ENCODE measurements at places on chromosomes 1 and 21.

DNA sequence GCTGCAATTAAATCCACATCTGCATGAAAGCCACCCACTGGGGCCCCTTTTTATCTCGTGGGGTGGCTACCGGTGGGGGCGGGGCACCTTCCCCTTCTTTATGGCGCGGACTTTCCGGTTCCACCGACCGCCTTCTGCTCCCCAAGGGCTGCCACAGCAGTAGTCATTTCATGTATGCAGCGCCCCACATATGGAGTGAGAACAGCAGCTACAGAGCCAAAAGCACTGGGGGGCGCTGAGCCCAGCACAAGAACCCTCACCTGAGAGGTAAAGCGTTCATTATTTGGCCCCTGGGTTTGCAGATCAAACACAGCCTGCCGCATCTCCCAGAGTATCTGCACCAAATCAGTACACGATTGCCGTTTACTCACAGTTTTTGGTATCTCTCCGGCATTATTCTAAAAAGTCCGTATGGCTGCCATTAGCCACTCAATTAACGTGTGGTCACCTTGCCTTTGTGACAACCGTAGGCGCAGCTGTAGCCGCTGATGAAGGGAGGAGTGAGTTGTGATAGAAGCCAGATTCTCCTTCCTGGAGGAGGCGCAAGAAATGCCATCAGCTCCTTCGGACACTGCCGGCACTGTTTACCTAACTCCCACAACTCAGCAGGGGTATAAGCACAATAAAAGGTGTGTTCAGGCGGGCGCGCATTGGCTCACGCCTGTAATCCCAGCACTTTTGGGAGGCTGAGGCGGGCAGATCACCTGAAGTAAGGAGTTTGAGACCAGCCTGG lies 30.4 kb upstream of the CR2 start:
- H3K36me3 ChIP-seq = no peaks in the 10 kb centered on the region
- H3K4me1 ChIP-seq = no peaks in the 10 kb centered on the region
- peaks cover 28% of the 10 kb centered on the region for H3K27me3 ChIP-seq
- no peak overlapping the region for H3K27ac ChIP-seq
- H3K4me3 ChIP-seq = no peak overlapping the region
- DNase-seq = no peak

GRCh38 chr1:99565606-99566289 lies 80.2 kb upstream of the PALMD start:
- H3K36me3 ChIP-seq = no peaks in the 10 kb centered on the region
- H3K27ac ChIP-seq = no peak overlapping the region

DNA sequence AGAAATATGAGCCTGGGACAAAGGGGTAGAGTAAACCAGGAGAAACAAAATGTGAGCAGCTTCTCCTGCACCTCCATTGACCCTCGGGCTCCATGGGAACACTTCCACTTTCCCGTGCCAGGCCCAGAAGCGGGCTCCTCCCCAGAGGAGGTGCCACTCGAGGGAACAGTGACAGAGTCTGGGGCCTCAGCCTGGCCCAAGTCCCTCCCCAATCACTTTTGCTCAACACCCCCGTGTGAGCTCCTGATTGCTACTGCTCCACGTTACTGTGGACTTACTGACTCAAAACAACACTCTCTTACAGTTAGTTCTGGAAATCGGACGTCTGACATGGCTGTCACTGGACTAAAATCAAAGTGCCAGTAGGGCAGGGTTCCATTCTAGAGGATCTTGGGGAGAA lies 17.7 kb upstream of the KLHDC7A start:
- H3K4me1 ChIP-seq = no peaks in the 10 kb centered on the region
- H3K27me3 ChIP-seq = no peaks in the 10 kb centered on the region
- DNase-seq = no peak
- no peak overlapping the region for H3K27ac ChIP-seq
- no peak overlapping the region for H3K4me3 ChIP-seq

DNA sequence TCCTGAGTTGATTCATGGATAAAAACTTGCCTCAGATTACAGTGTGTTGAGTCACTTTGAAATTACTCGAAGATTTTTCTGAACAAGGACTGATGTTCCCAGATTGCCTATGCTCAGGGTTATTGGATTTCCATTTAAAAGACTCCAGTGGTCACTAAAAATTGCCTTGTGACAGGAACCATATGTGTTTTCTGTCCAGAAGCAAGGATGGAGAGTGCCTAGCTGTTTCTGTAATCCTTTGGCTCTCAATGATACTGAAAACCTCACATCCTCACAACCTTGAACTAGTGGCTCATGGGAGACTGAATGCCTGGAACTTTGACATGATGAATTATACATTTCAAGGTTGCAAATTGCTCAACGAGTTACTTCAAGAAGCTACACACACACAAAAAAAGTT lies 1271.8 kb downstream of the BRINP3 start:
- H3K4me3 ChIP-seq = no peak overlapping the region
- H3K27me3 ChIP-seq = no peaks in the 10 kb centered on the region
- no peaks in the 10 kb centered on the region for H3K36me3 ChIP-seq
- H3K4me1 ChIP-seq = peaks cover 8% of the 10 kb centered on the region
- peak overlapping the region; percentile 42 for H3K27ac ChIP-seq

DNA sequence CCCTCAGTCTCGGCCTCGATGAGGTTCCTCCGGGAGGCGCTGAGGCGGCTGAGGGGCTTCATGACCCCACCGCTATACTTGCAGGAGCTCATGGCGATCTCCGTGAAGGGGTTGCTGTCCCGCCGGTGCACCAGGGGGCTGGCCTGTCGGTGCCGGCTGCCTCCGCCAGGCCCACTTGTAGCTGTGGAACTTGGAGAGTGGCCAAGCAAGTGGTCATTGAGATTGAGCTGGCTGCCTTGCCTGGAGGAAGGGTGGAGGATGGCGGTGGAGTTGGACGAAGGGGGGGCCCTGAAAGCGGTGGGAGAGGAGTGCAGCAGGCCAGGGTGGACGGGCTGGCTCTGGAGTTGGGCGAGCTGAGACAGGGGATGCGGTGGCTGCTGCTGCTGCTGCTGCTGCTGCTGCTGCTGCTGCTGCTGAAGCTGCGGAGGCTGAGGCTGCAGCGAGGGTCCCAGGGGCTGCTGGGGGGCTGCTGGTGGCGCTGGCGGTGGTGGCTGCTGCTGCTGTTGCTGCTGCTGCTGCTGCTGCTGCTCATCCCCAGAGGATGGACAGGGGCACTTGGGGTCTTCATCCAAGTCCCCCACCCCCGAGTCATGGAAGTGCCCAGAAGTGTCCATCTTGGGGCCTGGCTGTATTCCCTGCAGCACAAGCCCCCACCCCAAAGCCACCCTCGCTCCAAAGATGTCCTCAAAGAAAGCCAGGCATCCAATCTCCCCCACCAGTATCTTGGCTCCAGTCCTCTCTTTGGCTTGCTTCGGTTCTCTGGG lies 548 bp downstream of the KCNN3 start:
- peaks cover 14% of the 10 kb centered on the region for H3K4me1 ChIP-seq
- no peaks in the 10 kb centered on the region for H3K36me3 ChIP-seq
- peaks cover 8% of the 10 kb centered on the region for H3K27me3 ChIP-seq
- DNase-seq = peak; percentile 80

DNA sequence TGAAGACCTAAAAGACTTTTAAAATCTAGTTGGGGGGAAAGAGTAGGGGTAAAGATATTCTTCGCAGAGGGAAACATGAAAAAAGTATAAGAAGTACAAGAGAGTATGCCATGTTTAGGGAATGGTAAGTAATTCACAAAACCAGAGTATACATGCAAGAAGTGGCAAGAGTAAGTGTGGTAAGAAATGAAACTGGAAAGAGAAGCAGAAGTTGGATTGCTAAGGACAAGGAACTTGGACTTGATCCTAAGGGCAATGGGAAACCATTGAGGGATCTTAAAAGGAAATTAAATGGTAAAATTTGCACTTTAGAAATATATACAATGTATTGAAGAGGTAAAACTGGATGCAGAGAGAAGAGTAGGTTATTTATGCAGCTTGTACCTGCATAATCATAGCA lies 9.2 kb upstream of the ZNF644 start:
- no peak for DNase-seq
- H3K27me3 ChIP-seq = no peaks in the 10 kb centered on the region

- H3K27me3 ChIP-seq = peaks cover 28% of the 10 kb centered on the region
- no peak overlapping the region for H3K27ac ChIP-seq
- peak overlapping the region; percentile 44 for H3K4me3 ChIP-seq
- H3K4me1 ChIP-seq = no peaks in the 10 kb centered on the region
- no peaks in the 10 kb centered on the region for H3K36me3 ChIP-seq
- DNase-seq = peak; percentile 72
Measured at GRCh38 chr1:159141584-159142390, 29.6 kb upstream of the CADM3 start.

- H3K27me3 ChIP-seq = no peaks in the 10 kb centered on the region
- no peak for DNase-seq
- no peak overlapping the region for H3K27ac ChIP-seq
- H3K4me3 ChIP-seq = no peak overlapping the region
- peaks cover 12% of the 10 kb centered on the region for H3K4me1 ChIP-seq
Measured at GRCh38 chr1:19689856-19690255, 25.2 kb downstream of the HTR6 start.

DNA sequence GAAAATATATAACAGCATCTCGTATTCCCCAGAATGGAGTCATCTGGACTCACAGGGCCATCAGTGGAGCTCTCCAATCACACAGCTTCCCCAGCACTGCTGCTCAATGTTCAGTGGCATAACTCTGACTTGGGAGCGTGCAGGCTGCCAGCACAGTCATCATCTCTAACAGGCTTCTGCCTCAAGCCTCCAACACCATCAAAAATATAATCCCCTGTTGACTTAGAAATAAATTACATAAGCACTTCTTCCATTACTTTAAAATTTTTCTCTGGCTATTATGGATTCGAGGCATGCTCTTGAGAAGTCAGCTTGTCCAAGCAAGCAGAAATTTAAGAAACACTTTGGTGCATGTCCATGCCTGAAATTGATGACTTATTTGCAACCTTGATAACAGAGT lies 6.2 kb downstream of the DUSP23 start:
- peak overlapping the region; percentile 83 for H3K27ac ChIP-seq
- no peaks in the 10 kb centered on the region for H3K27me3 ChIP-seq
- H3K4me3 ChIP-seq = no peak overlapping the region
- H3K4me1 ChIP-seq = peaks cover 23% of the 10 kb centered on the region
- H3K36me3 ChIP-seq = no peaks in the 10 kb centered on the region

- H3K36me3 ChIP-seq = no peaks in the 10 kb centered on the region
- no peaks in the 10 kb centered on the region for H3K27me3 ChIP-seq
- no peak for DNase-seq
- H3K4me1 ChIP-seq = 0 out of 2 replicates have a peak, but pooled peaks cover 6% of the 10 kb centered on the region
- peak overlapping the region; percentile 77 for H3K4me3 ChIP-seq
- peak overlapping the region; percentile 78 for H3K27ac ChIP-seq
Measured at GRCh38 chr1:151009206-151009587, 948 bp downstream of the PRUNE1 start.

DNA sequence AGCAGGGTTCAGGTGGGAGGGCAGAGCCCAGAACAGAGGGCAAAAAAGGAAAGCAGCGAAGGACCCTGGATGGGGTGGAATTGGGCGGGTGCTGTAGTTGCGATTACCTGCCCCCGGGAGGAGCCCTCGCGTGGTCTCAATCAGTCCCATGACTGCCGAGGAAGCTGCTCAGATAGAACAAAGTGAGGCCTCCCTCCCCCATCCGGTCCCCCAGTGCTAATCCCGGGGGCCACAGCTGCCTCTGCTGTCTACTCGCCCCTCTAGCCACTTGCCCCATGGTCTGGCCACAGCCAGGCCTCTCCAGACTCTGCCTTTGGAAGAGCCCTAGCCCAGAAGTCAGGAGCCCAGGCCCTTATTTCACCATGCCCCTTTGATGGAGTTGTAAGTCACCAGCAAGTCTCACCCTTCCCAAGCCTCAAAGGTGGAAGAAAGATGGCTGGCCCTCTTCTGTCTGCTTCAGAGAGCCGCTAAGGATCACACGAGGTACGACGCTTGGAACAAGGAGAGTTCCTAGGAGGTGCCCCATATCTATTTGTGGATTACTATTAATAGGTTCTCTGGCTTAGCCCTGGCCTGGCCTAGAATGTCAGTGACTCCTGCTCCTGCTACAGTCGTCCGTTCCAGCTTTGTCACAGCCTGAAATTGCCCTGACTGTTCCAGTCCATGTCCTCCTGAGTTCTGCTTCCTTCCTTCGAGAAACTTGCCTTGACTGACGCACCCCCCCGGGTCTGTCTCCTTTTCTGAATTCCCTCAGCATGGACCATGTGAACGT lies 16.4 kb downstream of the ECHDC2 start:
- H3K27me3 ChIP-seq = no peaks in the 10 kb centered on the region
- peak; percentile 88 for DNase-seq
- no peaks in the 10 kb centered on the region for H3K36me3 ChIP-seq
- no peak overlapping the region for H3K27ac ChIP-seq

- H3K36me3 ChIP-seq = no peaks in the 10 kb centered on the region
- DNase-seq = no peak
- no peak overlapping the region for H3K27ac ChIP-seq
Measured at GRCh38 chr1:33446590-33446989, 15.7 kb upstream of the PHC2 start.

DNA sequence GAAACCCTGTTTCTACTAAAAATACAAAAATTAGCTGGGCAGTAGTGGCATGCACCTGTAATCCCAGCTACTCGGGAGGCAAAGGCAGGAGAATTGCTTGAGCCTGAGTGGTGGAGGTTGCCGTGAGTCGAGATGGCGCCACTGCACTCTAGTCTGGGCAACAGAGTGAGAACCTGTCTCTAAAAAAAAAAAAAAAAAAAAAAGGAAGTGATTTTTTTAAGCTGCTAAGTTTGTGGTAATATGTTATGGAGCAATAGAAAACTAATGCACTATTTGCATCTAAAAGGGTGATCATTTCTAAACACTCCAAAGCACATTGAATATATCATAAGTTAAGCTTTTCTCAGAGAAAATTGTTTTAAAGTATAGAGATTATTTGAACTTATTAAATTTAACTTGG lies 244.8 kb upstream of the SPAG17 start:
- no peaks in the 10 kb centered on the region for H3K4me1 ChIP-seq
- H3K27ac ChIP-seq = no peak overlapping the region
- peaks cover 4% of the 10 kb centered on the region for H3K27me3 ChIP-seq
- H3K4me3 ChIP-seq = no peak overlapping the region
- no peaks in the 10 kb centered on the region for H3K36me3 ChIP-seq
- DNase-seq = no peak

- peak overlapping the region; percentile 66 for H3K4me3 ChIP-seq
- H3K27ac ChIP-seq = no peak overlapping the region
- no peak for DNase-seq
Measured at GRCh38 chr1:6234502-6235295, 1.1 kb downstream of the ICMT start.

- H3K4me3 ChIP-seq = no peak overlapping the region
- no peaks in the 10 kb centered on the region for H3K27me3 ChIP-seq
- no peaks in the 10 kb centered on the region for H3K36me3 ChIP-seq
- H3K4me1 ChIP-seq = peaks cover 40% of the 10 kb centered on the region
- peak overlapping the region; percentile 96 for H3K27ac ChIP-seq
Measured at GRCh38 chr1:218658269-218658668, 313.1 kb downstream of the TGFB2 start.

DNA sequence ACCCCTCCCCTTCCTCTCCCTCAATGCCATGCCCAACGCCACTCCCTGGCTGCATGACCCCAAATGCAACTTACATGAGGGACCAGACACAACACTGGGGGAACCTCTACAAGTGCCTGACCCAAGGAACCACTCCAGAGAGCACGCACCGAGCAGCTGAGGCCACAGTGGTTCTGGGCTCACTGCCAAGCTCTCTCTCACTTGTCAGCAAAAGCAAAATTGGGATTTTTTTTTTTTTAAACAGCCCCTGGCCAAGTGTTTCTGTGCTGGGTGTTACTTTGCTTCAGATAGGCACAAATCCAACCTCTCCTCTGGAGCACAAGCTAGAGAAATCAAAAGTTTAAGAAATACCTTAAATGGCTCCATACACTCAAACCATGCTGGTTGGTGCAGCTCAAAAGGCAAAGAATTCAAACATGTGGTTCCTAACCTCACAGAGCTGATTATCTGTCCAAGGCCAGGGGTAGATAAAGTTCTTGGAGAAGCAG lies 363.0 kb downstream of the SETD4 start:
- peaks cover 7% of the 10 kb centered on the region for H3K27me3 ChIP-seq
- H3K27ac ChIP-seq = no peak overlapping the region
- no peak for DNase-seq
- peaks cover 3% of the 10 kb centered on the region for H3K4me1 ChIP-seq

- H3K27ac ChIP-seq = no peak overlapping the region
- H3K4me3 ChIP-seq = no peak overlapping the region
- no peak for DNase-seq
Measured at GRCh38 chr21:41602531-41602930, 94.6 kb upstream of the TMPRSS2 start.

Data from SK-N-SH (cell line).